ENCODE measurements at places on chromosomes 16 and 17. TPM values are rescaled to one million over a fixed set of nuclear protein-coding genes. Genes with fewer than 3 reads are reported as not detected.

GRCh38 chr17:75481194-75482068 lies 25.0 kb downstream of the TMEM94 start:
- DNase-seq: no peak

GRCh38 chr17:50953831-50954601 lies 87.9 kb upstream of the TOB1 start:
- DNase-seq: no peak

GRCh38 chr16:30927789-30928378 lies 4.5 kb downstream of the FBXL19 start:
- DNase-seq: peak; percentile 29

DNA sequence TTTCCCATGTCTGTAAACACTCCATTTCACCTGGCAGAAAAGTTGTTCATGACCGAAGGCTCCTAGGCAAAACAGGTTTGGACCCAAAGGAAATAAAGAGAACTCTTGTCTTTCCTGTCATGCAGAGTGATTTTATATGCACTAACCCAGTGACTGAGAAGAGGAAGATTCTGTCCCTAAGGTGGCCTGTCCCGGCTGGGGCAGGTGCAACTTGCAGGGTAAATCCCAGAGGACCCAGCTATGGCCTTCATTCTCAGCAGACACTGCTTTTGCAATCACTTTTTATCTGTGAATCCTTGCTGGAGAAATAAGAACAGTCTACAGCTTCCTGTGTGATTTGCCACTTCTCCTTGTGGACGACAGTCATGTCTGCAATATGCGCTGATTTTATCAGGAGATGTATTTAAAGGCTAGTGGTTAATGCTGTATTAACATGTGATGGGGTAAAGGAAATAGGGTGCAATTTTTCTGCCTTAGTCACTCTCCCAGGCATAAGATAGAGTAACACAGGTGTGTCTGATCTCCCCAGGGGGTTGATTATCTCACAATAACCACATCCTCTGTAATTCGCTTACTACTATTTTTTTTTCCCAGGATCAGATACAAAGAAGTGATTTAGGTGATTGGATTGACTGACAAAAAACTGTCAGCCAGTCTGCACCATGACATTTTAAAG lies 696.8 kb upstream of the SOX9 start:
- no peak for DNase-seq

The SLC16A11 gene
- 1.4 TPM for total RNA-seq

GRCh38 chr17:35089586-35090296 lies 26.2 kb upstream of the RFFL start:
- no peak for DNase-seq

The TPSD1 gene
- not detected for total RNA-seq

- no peak for DNase-seq
Measured at GRCh38 chr16:5551909-5552308, 454.3 kb upstream of the EEF2KMT start.

GRCh38 chr16:8718851-8719680 lies 44.6 kb downstream of the ABAT start:
- DNase-seq: no peak

The CCL5 gene
- total RNA-seq: 192 TPM

GRCh38 chr16:64892835-64893785 lies 228.8 kb downstream of the CDH11 start:
- no peak for DNase-seq

DNA sequence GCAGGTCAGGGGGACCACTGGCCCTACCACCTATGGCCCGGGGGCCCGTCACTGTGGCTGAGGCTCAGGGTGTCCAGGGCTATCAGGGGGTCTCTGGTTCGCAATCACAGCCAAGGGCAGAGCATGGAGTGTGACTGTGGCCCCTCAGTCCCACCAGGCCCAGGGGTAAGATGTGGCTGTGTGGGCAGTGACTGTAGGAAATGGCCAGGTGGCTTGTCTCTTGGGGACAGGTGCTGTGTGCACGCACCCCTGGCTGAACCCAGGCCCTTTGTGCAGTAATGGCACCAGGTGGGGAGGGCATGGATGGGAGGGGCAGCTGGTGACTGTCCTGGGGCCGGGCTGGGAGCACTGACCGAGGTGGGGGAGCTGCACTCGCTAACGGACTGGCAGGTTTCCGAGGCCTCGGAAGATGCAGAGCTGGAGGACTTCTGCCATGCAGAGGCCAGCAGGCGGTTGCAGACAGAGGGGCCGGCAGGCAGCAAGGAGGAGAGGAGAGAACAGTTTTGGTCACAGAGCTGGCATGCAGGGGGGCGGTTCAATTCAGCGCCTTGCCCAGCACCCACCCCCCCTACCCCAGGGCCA lies 18.8 kb downstream of the IL34 start:
- no peak for DNase-seq

- DNase-seq: no peak
Measured at GRCh38 chr16:87407511-87408112, 15.5 kb downstream of the MAP1LC3B start.

The TUBB3 gene
- total RNA-seq: not detected

GRCh38 chr17:62611728-62612127 lies 15.7 kb upstream of the MRC2 start:
- DNase-seq: no peak

The ST6GALNAC2 gene
- total RNA-seq: 0.58 TPM

- no peak for DNase-seq
Measured at GRCh38 chr17:56434610-56435009, 158.9 kb upstream of the NOG start.
